ENCODE measurements at places on chromosomes 2 and 18.

- no peak for DNase-seq
Measured at GRCh38 chr2:69584127-69584889, 59.2 kb downstream of the AAK1 start.

- peak; percentile 69 for DNase-seq
Measured at GRCh38 chr18:42048158-42048557, 93.1 kb downstream of the PIK3C3 start.

GRCh38 chr2:27988306-27988705, 97.8 kb downstream of the BABAM2 start:
- DNase-seq: no peak

GRCh38 chr2:65300761-65301711, 73.4 kb downstream of the ACTR2 start:
- peak; percentile 73 for DNase-seq

GRCh38 chr2:46298272-46298521, 990 bp downstream of the EPAS1 start:
- no peak for DNase-seq

- no peak for DNase-seq
Measured at GRCh38 chr2:215847718-215848117, 165.6 kb downstream of the MREG start.
